ENCODE measurements at places on chromosomes 5 and 9.

GRCh38 chr9:113737517-113738271 is 138.4 kb upstream of the ZNF618 start:
- DNase-seq, result peak; percentile 39

DNA sequence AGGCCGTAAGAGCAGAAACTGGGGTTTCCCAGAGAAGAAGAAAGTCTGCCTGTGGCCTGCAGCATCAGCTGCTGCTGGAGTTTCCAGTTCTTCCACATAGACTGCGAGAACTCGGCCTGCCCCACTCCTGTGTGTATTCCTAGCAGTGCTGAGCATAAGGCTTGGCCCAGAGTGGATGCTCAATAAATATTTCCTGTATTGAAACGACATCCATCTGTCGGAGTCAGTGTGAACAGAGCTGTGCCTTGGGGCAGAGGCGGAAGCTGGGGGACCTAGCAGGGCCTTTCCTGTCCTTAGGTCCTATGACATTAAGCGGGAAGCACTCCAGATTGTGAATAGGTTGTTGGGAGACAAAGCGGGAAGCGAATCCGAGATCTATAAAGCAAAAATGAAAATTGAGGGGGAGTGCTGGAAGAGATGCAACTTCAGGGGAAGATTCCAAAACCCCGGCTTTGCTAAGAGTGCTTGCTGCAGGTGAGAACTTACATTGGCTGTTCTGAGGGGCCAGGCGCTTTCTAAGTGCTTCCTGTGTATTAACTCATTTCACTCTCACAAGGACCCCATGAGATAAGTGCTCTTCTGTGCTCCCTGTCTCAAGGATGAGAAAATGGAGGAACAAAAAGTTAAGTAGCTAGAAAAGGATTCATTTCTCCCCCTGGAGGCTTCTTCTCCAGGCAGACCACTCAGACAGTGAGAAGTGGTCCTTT is 76.1 kb upstream of the CXCL14 start:
- DNase-seq, result no peak

GRCh38 chr9:131419026-131419614 is 25.2 kb downstream of the PRRC2B start:
- DNase-seq, result no peak

DNA sequence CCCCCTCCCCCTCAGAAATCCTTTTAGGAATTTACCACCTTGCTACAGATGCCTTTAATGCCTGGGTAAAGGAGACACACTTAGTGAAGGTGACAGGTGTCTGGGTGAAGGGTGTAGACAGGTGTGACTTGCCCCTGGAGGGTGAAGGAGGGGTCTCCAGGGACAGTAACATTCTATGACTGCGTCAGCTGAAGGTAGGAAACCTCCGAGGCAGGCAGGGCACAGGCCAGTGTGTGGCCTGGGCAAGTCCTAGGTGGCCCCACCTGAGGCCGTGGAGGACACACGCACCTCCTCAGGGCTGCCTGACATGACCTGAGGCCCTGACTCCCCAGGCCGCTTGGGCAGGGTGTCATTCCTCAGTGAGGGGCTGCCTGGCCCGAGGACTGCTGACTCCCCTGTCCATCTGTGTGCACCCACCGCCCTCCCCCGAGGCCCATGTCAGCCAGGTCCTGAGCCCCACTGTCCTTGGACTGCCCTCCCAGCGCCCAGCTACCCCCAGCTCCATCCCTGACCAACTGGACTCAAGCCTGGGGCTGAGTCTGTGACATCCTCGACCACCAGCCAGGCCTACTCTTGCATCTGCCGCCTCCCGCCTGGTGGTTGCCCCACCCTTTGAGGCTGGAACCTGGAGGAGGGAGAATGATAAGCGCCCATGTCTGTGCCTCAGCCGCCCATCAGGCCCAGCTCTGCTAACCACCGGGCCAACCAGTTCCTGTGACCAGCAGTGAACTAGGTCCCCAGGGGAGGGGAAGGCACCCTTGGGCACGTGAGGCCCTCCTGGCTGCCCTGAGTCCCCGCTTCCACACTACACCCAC is 18.4 kb downstream of the CARD19 start:
- no peak for DNase-seq

DNA sequence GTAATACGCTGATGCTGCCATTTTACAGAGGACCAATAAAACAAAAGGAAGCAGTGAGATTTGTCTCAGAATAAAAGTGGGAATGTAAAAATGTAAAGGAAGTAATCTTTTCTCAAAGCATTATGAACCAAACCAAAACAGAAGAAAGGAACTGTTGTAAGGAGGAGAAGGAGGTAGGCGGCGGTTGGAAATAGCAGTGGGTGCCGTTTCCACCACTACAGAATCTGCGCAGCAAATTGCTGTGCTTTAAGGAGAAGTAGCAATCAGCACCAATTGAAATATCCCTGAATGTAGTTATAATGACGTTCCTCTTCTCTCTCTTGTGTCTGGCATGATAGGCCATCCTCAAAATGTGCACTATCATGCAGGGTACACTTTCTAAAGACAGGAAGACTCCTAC is 455.1 kb upstream of the TLE4 start:
- no peak for DNase-seq

All from HAP-1 (cell line).